ENCODE measurements at places on chromosomes 5 and 9. TPM values are rescaled to one million over a fixed set of nuclear protein-coding genes. Genes with fewer than 3 reads are reported as not detected.

WDR70 gene
- total RNA-seq, result 35.6 TPM

TAF11L5 gene
- not detected for total RNA-seq

LCN6 gene
- not detected for total RNA-seq

ZNF658 gene
- total RNA-seq, result 2.1 TPM

LHX3 gene
- total RNA-seq, result not detected

Data from activated CD8-positive, alpha-beta memory T cell treated with anti-CD3 and anti-CD28 coated beads for 36 hours (primary cell).